Activated CD4-positive, alpha-beta T cell treated with anti-CD3 and anti-CD28 coated beads, Interleukin-2, amount 10 ng/mL, durations not matched to agents 7 days and 5 days (primary cell): ENCODE measurements at places on chromosomes 4 and X.

- H3K27ac ChIP-seq = no peak overlapping the region
- peaks cover 11% of the 10 kb centered on the region for H3K27me3 ChIP-seq
- no peaks in the 10 kb centered on the region for H3K36me3 ChIP-seq
- no peak for DNase-seq
- H3K4me1 ChIP-seq = peaks cover 4% of the 10 kb centered on the region
These were observed 242.2 kb downstream of the SPRY1 start for GRCh38 chr4:123638834-123639233.

GRCh38 chr4:8028884-8029568 is 89.4 kb upstream of the AFAP1 start:
- H3K27ac ChIP-seq = no peak overlapping the region
- H3K36me3 ChIP-seq = no peaks in the 10 kb centered on the region
- no peaks in the 10 kb centered on the region for H3K27me3 ChIP-seq
- no peak for DNase-seq
- no peak overlapping the region for H3K4me3 ChIP-seq
- peaks cover 2% of the 10 kb centered on the region for H3K4me1 ChIP-seq

DNA sequence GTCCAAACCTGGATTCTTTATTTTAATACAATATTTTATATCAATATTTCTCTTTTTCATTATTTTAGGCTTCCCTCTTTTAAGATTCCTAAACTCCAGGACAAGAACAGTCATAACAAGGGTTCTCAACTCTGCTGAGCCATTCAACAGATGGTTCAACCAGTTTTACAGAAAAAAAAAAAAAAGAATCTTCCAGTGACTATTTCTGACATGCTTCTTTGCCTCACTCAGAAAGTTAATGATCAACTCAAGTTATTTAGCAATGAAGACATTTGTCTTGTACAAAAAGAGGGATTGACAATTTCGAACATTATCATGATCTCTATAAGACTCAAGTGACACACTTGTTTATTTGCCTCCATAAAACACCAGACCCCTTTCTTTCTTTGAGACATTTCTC is 282.6 kb upstream of the GRID2 start:
- no peak overlapping the region for H3K27ac ChIP-seq
- no peak overlapping the region for H3K4me3 ChIP-seq
- no peaks in the 10 kb centered on the region for H3K36me3 ChIP-seq
- H3K27me3 ChIP-seq = no peaks in the 10 kb centered on the region

DNA sequence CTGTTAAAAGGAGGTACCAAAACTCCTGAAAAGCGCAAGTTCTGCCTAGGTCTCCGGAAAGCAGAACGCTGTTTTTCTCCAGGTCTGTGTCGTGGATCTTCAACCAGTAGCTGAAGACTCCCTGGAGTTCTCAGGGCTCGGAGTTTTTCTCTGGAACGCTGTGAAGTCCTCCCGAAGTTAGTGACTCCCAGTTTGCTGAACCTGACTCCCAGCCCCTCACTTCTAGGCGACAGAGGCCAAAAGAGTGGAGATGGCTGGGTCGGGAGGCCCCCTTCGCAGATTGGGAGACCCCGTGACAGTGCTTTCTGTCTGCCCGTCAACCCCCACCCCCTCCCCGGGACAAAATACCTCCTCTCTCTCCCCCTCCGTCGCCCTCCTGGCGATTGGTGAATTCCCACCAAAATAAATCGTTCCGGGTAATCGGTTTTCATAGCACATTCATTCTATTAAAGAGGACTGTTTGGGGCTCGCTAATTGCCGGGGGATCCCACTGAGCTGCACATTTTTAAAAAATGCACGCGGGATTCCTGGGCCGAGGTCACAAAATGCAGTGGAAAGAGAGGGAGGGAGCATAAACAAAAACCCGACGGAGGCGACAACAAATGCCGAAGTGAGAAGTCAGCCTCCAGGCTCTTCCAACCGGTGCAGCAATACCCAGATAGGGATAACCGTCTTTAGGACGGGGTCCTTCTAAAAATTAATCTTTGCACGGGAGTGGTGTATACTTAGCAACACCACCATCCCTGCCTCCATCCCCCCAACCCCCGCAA is 4.0 kb upstream of the MSX1 start:
- peaks cover 77% of the 10 kb centered on the region for H3K27me3 ChIP-seq
- H3K27ac ChIP-seq = peak overlapping the region; percentile 77
- peak overlapping the region; percentile 34 for H3K4me3 ChIP-seq
- DNase-seq = no peak
- peaks cover 4% of the 10 kb centered on the region for H3K36me3 ChIP-seq
- peaks cover 21% of the 10 kb centered on the region for H3K4me1 ChIP-seq

DNA sequence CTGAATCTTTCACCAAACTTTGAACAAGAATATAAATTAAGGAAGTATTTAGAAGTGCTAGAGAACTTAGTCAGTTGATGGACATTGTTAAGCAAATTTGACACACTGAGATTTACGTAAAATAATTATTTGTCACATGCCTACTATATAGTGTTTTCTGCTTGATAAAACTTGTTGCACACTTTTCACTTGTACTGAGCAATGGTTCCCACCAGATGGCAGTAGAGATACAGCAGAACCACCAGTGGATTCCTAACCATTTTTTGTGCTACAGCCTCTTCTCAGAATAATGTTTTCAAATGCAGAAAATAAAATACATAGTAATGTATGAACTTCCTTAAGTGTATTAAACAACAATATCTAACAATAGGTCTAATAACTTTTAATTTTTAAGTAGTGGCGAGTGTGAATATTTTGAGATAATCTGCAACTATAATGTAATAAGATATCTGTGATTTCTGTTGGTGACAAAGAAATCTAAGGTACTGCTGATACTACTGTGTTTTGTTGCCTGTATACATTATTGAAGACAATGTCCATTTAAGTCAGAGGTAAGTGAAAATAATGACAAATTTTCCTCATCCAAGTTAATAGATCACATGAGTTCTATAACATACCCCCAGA is 81.2 kb downstream of the APOOL start:
- DNase-seq = peak; percentile 30
- no peak overlapping the region for H3K4me3 ChIP-seq
- no peaks in the 10 kb centered on the region for H3K27me3 ChIP-seq
- no peaks in the 10 kb centered on the region for H3K4me1 ChIP-seq
- peaks cover 16% of the 10 kb centered on the region for H3K36me3 ChIP-seq

DNA sequence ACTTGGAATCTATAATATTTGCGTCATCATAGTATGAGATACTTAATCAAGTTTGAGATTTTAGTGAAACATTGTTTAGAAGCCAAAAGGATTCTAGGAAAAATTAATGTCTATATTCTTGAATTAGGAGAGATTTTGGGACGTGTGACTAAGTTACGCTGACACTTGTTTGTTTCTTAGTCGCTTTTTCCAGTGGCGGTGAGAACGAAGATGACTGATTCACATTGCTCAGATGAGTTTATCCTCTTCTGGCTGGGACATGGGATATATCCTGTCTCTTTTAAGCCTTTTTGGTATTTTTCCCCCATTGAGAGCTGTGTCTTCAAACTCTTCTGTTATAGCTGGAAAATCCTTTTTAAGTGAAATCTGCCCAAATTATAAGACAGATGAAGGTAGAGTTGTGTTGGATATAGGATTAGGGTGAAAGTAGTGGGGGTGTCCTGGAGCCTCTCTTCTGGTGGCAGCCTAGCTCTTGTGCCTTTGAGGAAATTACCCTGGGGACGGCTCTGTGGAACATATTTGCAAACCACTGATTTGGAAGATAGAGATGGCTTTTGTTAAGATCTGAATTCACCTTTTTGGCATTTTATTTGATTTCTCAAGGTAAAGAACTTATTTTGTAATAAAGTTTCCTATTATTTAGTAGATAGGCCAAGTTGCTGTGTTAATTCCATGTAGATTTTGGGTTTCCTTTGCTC is 49.7 kb downstream of the HTT start:
- DNase-seq = no peak
- H3K4me1 ChIP-seq = peaks cover 15% of the 10 kb centered on the region
- no peak overlapping the region for H3K4me3 ChIP-seq
- H3K27ac ChIP-seq = no peak overlapping the region

DNA sequence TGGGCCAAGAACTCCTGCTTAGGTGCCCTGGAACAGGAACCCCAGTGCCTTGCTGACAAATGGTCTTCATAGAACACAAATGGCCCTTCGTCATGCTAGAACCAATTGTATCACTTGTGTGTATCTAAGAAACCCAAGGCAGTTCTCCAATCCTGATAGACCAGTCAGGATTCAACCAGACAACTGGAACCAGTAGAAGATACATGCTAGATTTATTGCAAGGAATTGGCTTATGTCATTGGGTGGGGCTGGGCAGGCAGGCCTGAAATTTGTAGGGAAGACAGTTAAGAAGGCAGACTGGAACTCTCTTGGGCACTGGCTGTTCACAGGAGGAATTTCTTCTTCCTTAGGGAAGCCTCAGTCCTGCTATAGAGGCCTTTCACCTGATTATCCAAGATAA is 17.0 kb upstream of the TBL1X start:
- H3K4me1 ChIP-seq = no peaks in the 10 kb centered on the region
- no peak overlapping the region for H3K27ac ChIP-seq
- no peaks in the 10 kb centered on the region for H3K36me3 ChIP-seq
- H3K27me3 ChIP-seq = no peaks in the 10 kb centered on the region
- H3K4me3 ChIP-seq = no peak overlapping the region

- no peak overlapping the region for H3K27ac ChIP-seq
- H3K4me1 ChIP-seq = no peaks in the 10 kb centered on the region
- DNase-seq = no peak
- H3K4me3 ChIP-seq = no peak overlapping the region
- H3K27me3 ChIP-seq = no peaks in the 10 kb centered on the region
- no peaks in the 10 kb centered on the region for H3K36me3 ChIP-seq
These were observed 364.2 kb downstream of the ADAM29 start for GRCh38 chr4:175282407-175282806.

DNA sequence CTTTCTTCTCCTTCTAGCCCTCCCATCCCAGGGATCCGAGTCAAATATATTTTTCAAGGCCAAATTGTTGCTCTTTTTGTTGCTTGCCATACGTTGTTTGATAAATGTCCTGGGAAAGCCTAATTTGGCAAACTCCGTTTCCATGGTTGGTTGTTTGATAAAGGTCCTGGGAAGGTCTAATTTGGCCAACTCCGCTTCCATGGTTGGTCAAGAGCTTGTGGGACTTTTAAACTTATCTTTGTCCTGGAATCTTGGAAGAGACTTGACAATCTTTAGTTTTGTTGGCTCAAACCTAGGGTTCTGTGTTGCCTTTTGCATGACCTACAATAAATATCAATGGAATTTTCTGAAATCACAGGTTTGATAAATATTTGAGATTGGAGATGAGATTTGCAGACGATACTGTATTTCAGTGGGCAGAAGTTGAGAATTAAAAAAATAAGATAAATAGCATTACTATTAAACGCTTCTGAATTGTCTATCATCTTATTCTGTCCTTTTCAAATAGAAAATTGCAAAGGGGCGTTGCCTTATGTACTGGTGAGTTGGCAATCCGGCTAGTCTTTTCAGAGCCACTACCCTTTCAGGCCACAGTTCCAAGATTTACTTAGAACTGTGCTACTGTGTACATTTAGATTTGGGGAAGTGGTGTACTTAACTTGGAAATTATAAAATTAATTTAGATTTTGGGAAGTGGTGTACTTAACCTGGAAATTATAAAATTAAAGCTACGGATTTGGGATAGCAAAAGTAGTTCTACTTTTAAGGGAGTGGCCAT is 804 bp downstream of the OSTC start:
- DNase-seq = no peak
- peaks cover 33% of the 10 kb centered on the region for H3K4me1 ChIP-seq
- H3K36me3 ChIP-seq = peaks cover 13% of the 10 kb centered on the region
- no peaks in the 10 kb centered on the region for H3K27me3 ChIP-seq
- H3K4me3 ChIP-seq = peak overlapping the region; percentile 84

DNA sequence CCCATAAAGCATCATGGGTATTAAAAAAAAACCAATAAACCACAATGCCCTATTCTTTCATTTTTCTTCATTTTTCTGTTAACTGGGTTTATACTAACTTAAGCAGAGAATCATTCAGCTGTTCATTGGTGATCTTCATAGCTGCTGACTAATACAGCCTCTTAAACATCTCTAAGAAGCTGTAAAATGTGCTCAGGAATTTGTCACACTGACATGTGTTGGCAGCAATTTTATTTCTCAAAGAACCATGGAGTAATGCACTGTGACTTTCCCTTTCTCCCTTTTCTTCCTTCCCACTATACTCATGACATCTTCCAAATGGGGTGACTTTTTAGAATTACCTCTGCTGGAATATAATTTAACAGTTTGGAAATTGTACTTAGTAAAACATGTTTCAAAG is 315.4 kb downstream of the ANTXR2 start:
- no peaks in the 10 kb centered on the region for H3K36me3 ChIP-seq
- no peak overlapping the region for H3K4me3 ChIP-seq
- H3K27me3 ChIP-seq = no peaks in the 10 kb centered on the region

GRCh38 chrX:15576019-15576418 is 24.7 kb downstream of the ACE2 start:
- peaks cover 10% of the 10 kb centered on the region for H3K27me3 ChIP-seq
- DNase-seq = no peak
- no peak overlapping the region for H3K4me3 ChIP-seq
- H3K4me1 ChIP-seq = no peaks in the 10 kb centered on the region
- H3K36me3 ChIP-seq = no peaks in the 10 kb centered on the region

DNA sequence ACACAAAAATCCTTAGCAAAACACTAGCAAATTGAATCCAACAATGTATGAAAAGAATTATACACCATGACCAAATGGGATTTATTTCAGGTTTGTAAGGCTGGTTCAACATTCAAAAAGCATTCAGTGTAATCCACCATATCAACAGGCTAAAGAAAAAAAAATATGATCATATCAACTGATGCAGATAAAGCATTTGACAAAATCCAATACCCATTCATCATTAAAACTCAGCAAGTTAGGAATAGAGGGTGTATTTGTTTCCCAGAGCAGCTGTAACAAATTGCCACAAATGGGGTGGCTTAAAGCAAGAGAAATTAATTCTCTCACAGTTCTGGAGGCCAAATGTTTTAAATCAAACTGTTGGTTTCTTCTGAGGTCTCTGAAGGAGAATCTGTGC is 10.7 kb downstream of the VSIG1 start:
- peaks cover 12% of the 10 kb centered on the region for H3K27me3 ChIP-seq
- H3K4me3 ChIP-seq = no peak overlapping the region
- no peaks in the 10 kb centered on the region for H3K36me3 ChIP-seq
- no peak for DNase-seq
- no peak overlapping the region for H3K27ac ChIP-seq
- peaks cover 3% of the 10 kb centered on the region for H3K4me1 ChIP-seq

DNA sequence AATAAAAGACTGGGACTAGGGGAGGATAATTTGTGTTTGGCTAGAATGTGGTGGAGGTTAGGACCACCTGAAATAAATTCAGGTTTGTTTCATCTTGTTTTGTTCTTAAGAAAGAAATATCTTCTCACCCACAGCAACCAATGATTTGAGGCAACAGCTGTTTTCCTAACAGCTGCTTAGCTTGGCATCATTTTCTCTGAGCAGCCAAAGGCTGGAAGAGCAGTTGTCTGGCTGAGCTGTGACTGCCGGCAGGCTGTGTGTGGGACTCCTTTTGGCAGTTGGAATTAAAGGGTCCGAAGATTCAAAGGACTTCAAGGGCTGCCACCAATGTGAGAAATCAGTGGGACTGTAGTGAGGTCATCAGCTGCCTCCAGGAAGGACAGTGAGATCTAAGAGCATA is 5.0 kb downstream of the TRIM75 start:
- H3K36me3 ChIP-seq = no peaks in the 10 kb centered on the region
- no peak for DNase-seq
- no peaks in the 10 kb centered on the region for H3K4me1 ChIP-seq
- peaks cover 3% of the 10 kb centered on the region for H3K27me3 ChIP-seq
- no peak overlapping the region for H3K27ac ChIP-seq
